SHP77 (cell line): ENCODE measurements at places on chromosomes 5 and 9.

GRCh38 chr9:88180081-88180765 is 41.9 kb upstream of the SPATA31C2 start:
- no peak for DNase-seq

GRCh38 chr5:3000631-3001030 is 249.2 kb upstream of the IRX2 start:
- no peak for DNase-seq

- peak; percentile 59 for DNase-seq
Measured at GRCh38 chr5:81852291-81853029, 101.6 kb upstream of the SSBP2 start.

DNA sequence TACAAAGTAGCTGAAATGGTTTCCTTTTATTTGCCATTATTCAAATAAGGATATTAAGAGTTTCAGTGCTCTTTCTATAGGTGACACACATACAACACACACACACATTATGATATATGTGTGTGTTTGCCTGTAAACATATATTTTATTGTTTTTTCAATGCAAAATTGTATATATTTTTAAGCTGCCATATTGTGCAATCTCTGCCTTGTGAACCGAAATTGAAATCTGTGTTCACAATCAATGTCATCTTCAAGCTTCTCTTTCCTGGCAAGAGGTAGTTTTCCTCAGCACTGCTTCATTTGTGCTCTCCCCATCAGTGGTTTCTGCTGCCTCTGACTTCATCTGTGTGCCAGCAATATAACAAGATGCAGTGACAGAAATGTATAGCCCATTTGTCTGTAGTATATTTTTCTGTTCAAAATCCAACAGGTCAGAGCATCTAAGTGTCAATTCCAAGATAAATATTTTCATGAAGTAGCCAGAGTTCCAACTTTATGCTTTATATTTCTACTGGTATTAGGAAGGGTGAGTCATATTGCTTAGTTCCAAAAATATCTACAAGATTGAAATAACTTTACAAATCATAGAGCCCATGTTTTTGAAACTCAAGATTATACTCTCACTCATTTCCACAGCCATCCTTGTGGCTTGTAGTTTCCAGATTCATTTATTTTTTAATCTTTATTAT is 1704.8 kb upstream of the CDH9 start:
- no peak for DNase-seq

- no peak for DNase-seq
Measured at GRCh38 chr5:128212191-128212806, 128.7 kb downstream of the SLC12A2 start.

DNA sequence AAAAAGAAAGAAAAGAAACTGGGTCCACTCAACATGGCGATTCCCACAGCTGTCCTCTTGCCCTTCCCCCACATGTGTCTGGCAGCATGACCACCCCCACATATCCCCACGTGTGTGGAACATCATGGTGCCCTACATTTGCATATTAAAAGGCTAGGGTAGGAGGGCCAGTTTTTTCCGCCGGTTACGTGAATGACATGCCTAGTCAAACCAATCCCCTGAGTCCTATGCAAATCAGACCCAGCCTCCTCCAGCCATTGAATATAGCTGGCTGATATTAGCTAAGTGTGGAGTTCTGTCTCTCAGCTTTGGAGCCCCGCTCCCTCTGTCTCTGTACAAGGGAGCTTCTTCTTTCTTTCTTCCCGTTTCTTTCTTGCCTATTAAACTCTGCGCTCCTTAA is 33.0 kb upstream of the CCDC112 start:
- DNase-seq, result no peak

- DNase-seq, result no peak
Measured at GRCh38 chr5:170300361-170301013, 2.9 kb upstream of the LCP2 start.

DNA sequence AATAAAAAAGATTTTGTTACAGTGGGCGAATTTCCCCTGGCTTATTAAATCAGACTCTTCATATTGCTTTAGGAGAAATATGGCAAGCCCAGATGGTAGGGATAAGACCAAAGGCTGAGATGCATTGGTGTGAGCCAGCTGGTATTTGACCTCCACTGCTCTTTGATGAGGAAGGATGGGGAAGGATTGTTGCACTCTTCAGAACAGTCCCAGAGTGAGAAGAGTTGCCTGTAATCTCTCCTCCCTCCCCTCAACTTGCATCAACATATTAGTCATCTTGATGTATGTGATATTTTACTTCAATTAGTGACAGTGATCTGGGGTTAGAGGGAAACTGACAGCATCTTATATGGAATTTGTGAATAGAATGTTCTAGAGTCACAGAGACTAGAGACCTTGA is 136.6 kb downstream of the ADAMTS12 start:
- no peak for DNase-seq

DNA sequence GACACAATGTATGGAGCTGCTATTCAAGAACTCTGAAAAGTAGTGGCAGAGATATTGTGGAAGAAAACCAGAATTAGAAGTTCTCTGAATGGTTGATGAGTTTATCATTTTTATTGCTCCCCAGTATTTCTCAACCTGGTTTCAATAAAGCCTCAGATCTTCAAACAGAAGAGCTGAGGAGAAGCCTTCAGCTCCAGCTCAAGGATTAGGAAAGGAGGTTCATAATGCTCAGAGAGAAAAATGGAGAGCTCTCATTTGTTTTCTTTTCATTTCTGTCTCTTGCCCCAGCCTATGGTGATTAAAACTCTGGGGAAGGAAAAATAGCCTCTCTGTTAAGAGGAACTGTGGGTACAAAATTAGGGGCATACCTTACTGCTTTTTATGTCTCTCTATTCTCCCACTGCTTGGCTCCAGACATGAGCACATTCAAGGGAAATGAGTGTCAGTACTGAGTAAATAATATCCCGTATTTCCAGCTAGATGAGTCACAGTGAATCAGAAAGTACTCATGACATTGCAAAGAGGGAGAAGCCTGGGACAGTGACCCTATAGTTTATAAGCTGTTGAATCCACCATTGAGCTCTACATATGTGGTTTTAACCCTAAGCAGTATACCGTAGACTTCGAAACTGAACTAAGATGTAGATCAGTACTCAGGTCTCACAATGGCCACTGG is 138.1 kb downstream of the EMB start:
- DNase-seq, result no peak

- DNase-seq, result no peak
Measured at GRCh38 chr9:32334916-32335895, 49.2 kb upstream of the ACO1 start.

DNA sequence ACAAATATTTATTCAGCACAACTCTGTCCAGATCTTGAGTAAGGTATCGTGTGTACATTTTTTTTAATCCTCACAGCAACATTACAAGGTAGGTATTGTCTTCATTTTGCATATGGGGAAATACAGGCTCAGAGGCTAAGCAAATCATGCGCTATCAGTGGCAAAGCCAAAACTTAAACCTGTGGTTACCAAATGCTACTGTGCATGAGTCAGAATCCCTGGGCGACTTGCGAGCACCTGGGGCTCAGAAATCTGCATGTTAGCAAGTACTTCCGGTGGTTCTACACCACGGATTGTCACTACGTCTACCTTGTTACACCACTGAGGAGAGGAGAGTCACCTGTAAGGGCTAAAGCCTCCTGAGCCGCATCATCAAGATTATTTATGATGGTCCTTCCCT is 21.3 kb downstream of the C5orf58 start:
- no peak for DNase-seq

- DNase-seq, result no peak
Measured at GRCh38 chr5:67417839-67418238, 221.2 kb upstream of the CD180 start.

DNA sequence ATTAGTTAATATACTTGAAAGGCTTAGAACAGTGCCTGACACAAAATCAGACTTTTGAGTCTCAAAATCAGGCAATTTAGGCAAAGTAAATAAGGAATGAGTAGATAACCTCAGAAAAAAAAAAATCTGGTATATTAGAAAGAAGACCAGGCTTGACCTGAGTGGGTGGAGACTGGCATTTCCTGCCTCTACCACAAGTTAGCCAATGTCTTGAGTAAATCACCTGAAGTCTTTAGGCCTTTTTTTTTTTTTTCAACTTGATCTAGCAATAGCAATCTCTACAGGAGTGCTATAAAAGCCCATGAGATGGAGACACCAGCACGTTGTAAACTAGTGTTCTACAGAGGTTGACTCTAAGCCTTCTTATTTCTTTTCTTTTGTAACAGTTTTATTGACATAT is 104.2 kb upstream of the RASEF start:
- no peak for DNase-seq

- DNase-seq, result peak; percentile 39
Measured at GRCh38 chr5:11619339-11620024, 284.8 kb downstream of the CTNND2 start.

GRCh38 chr5:172642926-172643871 is 2.1 kb downstream of the NEURL1B start:
- DNase-seq, result no peak

- no peak for DNase-seq
Measured at GRCh38 chr5:14502294-14502690, 79.3 kb upstream of the OTULINL start.

GRCh38 chr5:169721771-169722170 is 84.7 kb downstream of the DOCK2 start:
- no peak for DNase-seq

GRCh38 chr9:85515021-85515420 is 226.7 kb downstream of the AGTPBP1 start:
- no peak for DNase-seq

- DNase-seq, result no peak
Measured at GRCh38 chr5:100860407-100860806, 42.7 kb downstream of the ST8SIA4 start.

GRCh38 chr9:82593501-82593900 is 469.4 kb downstream of the RASEF start:
- DNase-seq, result no peak

DNA sequence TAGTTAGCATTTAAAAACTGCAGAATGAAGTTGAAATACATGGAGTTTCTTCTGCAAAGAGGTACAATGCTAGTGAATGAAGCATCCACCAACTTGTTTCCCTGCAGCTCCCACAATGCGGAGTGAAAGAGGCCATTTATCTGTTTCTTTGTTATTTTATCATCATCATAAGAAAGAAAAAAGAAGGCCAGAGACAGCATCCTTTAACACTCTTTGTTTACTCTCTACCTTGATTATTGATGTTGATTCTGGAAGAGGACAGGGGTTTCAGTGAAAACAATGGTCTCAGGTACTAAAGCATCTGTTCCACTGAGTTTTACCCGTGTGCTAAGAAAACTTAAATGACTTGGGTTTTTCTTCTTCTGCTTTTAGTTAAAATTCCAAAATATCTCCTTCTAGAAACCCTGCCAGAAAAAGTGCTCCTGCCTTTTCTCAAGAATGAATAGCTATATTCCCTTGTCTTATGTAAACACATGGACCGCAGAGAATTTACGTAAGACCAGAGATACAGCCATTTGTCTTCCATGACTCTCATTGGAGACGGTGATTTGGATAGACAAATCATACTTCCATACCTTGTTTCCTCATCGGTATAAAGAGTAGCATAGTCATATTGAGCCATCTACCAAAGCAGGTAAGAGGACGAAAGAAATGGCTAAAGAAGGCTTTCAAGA is 81.1 kb downstream of the EFNA5 start:
- no peak for DNase-seq

DNA sequence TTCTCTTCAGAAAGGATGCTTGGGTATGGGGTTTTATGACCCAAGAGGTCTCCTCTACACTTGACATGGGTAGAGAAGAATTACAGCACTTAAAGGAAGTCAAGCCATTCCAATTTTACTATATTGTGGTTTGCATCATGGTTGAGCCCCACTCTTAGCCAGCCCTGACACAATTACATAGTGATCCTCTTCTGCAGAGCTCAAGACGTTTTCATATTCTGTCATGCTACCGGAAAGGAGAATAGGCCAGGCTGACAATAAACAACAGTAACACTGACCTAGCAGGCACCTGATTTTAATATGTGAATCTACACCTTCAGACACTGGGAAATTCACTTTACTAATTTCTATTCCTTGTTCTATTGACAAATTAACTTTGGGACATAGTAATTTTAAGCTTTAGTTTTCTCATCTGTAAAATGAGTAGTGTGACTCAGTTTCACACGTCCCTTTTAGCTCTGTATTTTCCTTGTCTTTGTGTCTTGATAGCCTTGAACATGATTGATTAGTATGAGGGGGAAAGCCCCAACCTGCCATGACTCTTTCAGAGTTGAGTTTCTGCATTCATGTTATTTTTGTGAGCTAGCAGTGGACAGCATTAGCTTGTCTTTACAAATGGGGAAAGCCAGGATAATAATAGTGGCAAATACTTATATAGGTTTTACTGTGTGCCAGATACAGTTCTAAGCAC is 83.8 kb downstream of the SV2C start:
- DNase-seq, result no peak

DNA sequence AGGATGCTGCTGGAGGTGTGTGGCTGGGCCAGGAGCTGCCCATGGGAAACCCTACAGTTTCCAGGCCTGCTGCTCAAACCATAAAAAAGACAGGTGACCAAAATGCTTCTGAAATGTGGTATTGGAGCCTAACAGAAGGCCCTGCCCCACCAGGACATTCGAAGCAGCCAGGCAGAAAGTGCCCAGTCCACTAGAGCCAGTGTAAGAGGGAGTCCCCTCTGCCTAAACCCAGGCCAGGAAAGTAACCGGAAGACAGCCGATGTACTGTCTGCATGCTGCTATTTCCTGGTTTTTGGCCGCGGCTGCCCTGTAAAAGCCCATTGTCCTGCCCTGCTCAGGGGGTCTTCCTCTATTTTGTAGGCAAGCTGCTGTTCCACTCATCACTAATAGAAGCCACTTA is 150.7 kb upstream of the IRX2 start:
- no peak for DNase-seq

GRCh38 chr9:112535811-112536210 is 49.2 kb downstream of the KIAA1958 start:
- no peak for DNase-seq

DNA sequence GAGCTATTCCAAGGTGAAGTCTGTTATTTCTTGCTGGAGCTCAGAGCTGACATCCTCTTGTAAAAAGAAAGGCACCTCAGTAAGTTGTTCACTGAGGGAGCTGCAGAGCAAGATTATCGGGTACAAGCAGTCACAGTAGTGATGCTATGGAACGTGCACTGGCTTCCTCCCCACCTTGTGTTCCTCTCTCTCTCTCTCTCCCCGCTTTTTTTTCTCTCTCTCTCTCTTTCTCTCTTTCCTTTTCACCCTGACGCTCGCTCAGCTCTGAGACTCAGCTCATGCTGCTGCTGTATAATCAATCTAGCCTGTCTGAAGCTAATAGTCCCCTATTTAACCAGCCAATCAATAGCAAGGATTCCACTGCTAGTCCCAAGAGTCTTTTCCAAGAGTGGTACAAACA is 587.6 kb upstream of the CDH18 start:
- DNase-seq, result no peak

DNA sequence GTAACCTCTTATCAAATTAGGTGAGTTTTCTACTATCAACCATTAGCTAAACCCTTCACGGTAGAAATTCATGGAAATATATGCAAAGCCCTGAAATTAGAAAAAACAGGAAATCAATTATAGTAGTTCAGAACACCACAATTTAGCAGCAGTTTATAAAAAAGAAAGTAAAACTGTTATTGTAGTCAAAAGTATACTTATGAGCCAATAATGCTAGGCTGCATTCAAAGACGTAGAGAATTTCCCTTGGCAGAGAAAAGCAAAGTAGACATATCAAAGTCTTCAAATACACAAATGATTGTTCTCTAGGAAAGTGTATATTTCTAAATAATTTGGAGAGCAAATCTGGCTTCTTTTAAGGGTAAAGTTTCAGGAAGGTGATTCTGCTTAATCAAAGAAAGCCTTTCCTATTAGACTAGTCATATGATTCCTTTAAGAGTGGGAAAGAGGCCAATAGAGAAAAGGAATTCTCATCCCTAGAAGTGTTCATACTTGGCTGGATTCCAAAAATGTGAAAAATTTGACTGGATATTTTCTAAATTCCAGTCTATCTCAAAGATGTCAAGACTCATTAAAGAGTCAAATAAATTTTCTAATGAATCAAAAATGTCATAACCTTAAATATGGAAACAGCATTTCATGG is 185.5 kb downstream of the SMC2 start:
- no peak for DNase-seq
